Neural progenitor cell (in vitro differentiated cells): ENCODE measurements at places on chromosomes 5 and 9.

DNA sequence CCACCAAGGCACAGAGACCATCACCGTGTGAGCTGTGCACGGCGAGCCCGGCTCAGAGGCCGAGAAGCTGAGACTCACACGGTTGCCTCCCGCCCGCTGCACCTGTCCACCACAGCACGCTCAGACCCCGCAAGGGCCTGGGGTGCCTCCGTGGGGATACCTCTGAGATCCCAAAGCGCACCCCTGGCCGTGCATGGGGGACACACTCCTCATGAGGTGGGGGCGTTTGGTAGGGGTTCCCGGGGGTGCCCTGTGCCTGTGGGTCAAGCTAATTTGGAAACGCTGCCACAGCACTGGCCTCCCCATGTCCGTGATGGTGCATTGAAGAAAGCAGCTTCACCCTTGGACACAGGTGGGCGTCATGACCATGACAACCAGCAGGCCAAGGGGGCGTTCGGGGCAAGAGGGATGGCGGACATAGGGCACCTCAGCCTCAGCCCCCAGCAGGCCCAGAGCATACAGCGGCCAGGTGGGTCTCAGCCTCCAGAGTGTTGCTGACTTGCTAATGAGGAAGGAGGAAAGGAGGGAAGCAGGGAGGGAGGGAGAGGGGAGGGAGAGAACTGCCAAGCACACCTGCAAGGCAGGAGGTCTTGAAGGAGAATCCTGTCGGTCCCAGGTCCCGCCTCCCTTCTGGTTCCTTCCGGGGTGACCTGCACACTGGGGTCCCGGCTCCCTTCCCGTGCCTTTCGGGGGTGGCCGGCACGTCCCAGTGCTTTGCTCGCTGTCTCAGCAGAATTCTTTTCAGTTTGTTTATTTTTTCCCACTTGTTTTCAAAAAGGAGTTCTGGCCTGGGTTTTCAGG is 34.7 kb downstream of the GLT6D1 start:
- no peak for DNase-seq

- DNase-seq: no peak
These were observed 193.9 kb downstream of the MEF2C start for GRCh38 chr5:88688984-88689667.

GRCh38 chr9:93942161-93942560 is 13.0 kb downstream of the BARX1 start:
- DNase-seq: no peak

DNA sequence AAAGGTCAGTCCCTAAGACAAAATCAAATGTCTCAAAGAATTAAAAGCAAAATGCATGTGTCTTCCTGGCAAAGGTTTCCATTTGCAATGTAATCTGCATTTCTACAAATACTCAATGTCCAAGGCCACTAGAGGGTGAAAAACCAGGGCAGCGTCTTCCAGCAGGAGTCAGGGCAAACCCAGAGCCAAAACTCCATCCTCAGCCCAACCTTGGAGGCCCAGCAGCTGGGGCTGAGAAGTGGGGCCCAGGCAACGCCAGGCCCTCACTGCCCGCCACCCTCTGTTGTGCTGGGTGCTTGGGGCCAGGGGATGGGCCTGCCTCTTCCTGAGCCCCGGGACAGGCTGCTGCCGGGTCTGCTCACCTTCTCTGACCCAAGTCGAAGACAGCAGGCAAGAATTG is 200.1 kb downstream of the PAX5 start:
- peak; percentile 35 for DNase-seq

DNA sequence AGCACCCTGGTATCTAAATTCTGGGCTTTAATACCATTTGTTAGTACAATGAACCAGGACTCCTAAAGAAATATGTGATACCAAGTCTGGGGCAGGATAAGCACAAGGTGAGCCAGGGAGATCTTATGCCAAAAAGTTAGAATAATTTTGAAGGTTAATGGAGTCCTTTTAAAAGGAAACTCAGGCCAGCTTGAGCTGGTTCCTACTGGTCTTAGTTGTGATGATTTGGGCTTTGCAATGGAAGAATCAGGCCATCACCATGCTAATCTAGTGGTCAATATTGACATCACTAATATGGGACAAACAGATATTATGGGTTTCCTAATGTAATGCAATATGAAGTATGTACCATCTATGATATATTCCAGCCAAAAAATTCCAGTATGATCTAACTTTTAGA is 7.5 kb upstream of the SPATA9 start:
- no peak for DNase-seq

DNA sequence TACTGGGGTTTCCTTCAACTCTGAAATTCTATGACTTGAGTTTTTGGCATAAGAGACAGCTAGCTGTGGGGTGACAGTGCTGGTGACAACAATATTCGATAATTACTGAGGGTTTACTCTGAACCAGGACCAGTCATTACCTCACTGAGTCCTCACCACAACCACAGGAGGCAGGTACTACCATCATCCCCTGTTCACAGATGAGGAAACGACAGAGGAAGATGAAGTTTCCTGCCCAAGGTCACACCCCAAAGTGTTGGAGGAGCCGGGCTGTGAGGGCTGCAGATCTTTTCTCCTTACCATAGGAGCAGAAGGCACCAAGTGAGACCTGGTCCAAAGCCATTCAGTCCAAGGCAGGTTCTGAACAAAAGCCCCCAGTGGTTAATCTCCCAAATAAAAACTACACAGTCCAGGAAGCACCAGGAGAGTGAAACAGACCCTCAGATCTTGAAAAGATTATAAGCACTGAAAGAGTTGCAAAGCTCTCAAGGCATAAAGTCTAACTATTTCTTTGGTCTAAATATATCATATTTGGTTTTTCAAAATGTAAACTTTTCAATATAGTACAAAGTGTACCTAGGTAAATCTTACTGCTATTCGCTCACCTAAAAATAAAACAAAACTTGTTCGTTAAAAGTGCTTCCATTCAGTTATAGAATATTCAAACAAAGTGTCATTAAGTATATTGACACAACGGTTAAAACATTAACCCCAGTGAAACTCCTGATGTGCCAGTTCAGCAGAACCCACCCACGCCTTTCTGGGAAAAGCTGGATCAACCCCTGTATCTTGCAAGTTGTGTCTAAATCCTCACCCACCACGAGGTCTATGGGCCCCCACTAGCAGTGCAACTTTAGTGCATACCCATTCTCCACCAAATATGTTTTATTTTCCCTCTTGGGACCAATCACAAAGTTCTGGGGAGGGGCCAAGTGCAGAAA is 82.6 kb upstream of the EQTN start:
- DNase-seq: no peak
